Thoracic aorta (tissue), 2 donors: ENCODE measurements at places on chromosomes 6 and 20. TPM values are rescaled to one million over a fixed set of nuclear protein-coding genes. Genes with fewer than 3 reads are reported as not detected.

DNA sequence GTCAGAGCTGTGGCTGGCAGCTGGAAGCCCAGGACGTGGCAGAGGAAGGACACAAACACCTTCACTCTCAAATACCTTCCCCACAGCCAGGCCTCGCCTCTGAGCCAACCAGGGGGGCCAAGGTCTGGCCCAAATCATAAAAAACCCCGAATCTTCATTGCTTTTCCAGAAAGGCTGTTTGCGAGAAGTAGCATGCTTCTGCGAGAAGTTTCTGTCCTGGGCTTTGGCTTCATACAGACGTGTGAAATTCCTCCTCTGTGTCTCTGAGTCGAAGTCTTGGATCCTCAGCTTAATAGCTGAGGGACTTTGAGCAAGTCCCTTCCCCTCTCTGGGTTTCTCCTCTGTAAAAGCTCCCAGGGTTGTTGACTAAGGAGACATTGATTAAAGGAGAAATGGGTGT lies 63.0 kb downstream of the CHMP4B start:
- no peak for DNase-seq

DNA sequence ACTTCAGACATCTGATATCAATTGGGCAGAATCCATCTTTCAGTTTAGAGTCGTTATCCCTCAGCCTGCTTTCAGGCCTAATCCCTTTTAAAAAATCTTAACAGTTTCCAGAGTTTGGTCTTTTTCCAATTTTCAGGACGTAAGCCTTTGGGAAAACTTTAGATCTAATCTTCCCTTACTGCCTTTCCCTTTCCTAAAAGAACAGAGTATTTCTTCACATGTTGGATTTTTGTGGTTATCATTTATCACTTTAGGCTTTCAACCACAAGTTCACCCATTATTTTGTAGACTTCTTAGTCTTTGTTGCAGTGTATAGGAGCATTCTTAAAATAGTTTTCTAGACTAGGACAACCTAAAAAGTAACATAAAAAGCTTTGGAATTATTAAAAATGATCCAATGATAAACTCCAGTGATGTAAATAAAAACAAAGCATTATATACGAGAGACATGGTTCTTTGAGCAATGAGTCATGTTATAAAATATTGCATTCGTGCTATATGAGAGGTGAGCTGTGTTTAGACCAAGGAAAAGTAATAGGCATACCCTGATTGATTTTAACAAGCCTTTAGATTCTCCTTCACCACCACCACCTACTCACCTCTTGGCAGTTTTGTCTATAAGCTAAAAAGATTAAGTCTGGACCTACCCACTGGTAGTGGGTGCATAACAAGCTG lies 90.4 kb upstream of the MCHR2 start:
- no peak for DNase-seq

GPR6 gene
- not detected for total RNA-seq

HTR1E gene
- not detected for total RNA-seq

ZBTB46 gene
- total RNA-seq: 9.3 TPM
